ENCODE measurements at places on chromosomes 2 and 18.

- DNase-seq = no peak
Measured at GRCh38 chr2:240810621-240811020, 9.4 kb downstream of the KIF1A start.

DNA sequence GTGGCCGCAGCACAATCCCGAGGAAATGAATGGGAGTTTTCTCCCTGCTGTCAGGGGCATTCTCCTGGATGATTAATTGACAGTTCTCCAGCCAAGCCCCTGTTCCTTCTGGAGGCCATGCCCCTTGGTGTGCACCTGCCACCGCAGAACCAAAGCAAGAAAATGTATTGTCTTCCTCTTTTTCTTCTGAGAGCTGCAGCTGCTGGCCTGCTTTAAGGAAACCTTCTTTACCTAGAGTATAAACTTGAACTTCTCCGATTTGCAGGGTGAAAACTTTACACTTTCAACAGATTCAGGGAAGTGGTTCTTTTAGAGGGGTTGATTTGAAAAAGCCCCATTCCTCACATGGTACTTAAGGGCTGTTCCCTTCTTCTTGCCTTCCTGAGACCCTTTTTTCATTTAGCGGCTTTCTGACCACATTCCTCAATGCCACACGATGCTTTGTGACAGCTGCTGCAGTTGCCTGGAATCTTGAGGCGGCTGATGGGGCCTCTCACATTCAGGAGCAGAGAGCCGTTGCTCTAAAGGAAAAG, 402.8 kb downstream of the TXNL1 start:
- DNase-seq = no peak

DNA sequence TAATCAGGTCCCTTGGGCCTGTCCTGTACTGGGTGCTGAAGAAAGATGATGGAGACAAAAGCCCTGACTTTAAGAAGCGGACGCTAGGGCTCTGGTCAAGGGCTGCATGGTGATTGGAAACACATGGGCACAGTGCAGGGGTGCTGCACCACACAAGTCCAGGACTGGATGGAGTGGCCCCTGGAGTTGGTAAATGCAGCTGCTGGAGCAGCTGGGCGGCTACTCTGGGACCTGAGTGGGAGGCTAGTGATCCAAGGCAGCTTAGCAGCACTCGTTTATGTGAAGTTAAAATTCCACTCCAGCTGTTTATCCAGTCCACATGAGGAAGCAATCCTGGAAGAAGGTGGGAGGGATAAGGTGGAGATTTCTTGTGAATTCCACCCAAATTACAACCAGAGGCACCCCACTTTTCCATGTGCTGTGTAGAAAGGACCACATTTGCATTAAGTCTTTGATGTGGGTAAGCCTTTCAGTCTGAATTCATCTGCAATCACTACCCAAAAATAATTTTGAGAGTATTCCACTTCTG, 24.9 kb downstream of the MERTK start:
- no peak for DNase-seq

GRCh38 chr18:45958730-45959129, 8.4 kb downstream of the EPG5 start:
- DNase-seq = no peak

- DNase-seq = no peak
Measured at GRCh38 chr2:201880579-201880978, 74.2 kb downstream of the CDK15 start.

All from stimulated activated CD4-positive, alpha-beta T cell treated with anti-CD3 and anti-CD28 coated beads, Interleukin-2, amount 100 ng/mL, for 48 hours (primary cell).